ENCODE measurements at places on chromosomes 12 and 14.

- H3K36me3 ChIP-seq, result no peaks in the 10 kb centered on the region
- peaks cover 8% of the 10 kb centered on the region for H3K4me1 ChIP-seq
These were observed 498 bp downstream of the PIANP start for GRCh38 chr12:6699989-6700645.

DNA sequence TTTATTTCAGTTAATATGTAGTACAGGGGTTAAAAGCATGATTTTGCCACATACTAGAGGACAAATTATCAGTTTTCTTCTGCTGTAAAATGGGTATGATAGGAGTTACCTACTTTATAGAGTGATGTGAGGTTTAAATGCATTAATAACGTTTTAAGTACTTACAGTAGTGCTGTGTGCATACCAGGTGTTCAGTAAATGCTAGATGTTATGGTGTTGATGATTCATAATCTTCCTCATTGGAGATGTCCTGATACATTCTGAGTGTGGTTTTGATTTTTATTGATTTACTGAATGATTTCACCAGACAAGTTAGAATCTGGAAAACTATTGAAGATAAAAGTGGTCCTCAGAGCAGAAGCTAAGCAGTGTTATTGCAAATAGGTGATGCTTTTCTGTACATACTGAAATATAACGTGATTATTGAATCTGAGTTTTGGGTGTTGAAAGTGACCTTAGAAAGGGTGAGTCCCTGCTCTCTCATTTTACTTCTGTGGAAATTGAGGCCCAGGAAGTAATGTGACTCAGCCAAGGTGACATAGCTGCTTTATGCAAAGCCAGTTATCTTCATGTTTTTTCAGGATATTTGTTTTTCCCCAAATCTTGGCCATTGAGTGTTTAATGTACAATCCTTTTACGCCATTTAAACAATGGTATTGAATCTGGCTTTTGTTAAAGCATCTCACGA, 54.7 kb downstream of the VRK1 start:
- no peak overlapping the region for H3K4me3 ChIP-seq
- H3K36me3 ChIP-seq, result peaks cover 14% of the 10 kb centered on the region
- no peaks in the 10 kb centered on the region for H3K4me1 ChIP-seq
- no peak overlapping the region for H3K27ac ChIP-seq
- DNase-seq, result no peak
- H3K27me3 ChIP-seq, result no peaks in the 10 kb centered on the region

- no peaks in the 10 kb centered on the region for H3K27me3 ChIP-seq
- no peaks in the 10 kb centered on the region for H3K36me3 ChIP-seq
- peak; percentile 62 for DNase-seq
- H3K27ac ChIP-seq, result no peak overlapping the region
These were observed 13.2 kb downstream of the RPS6KA5 start for GRCh38 chr14:91047174-91047753.

DNA sequence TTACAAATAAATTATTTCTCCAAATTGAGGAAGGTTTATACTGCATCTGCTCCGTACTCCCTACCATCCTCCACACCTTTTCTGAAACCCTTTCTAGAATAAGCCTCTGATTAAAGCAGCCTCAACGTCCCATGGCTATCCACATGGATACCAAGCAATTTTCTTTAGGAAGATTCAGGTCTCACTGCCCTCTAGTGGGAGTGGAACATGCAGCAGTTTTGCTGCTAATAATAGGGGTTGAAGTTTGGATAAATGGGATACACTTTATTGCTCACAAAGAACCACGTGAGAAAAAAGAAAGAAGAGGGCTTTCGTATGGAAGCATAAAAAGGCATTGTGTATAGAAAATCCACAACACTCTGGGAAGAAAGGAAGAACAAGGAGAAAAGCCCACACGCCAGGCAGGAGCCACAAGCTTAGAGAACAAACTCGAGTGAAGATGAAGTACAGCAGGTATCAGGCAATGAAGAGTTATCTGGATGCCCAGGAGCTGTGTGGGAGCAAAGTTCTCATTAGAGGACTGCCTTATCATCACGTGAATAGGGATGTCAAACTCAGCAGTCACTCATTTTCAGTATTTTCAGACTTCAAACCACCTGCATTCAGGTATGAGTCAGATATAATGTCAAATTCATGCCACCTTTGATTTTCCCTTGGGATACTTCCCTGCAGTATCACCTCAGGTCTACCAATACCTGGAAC, 45.8 kb downstream of the CCER1 start:
- no peaks in the 10 kb centered on the region for H3K27me3 ChIP-seq
- no peak for DNase-seq
- no peak overlapping the region for H3K4me3 ChIP-seq

GRCh38 chr12:121800694-121801594, 2.9 kb upstream of the SETD1B start:
- H3K27ac ChIP-seq, result peak overlapping the region; percentile 98
- H3K27me3 ChIP-seq, result peaks cover 24% of the 10 kb centered on the region
- DNase-seq, result peak; percentile 81
- peaks cover 55% of the 10 kb centered on the region for H3K4me1 ChIP-seq
- H3K36me3 ChIP-seq, result no peaks in the 10 kb centered on the region
- H3K4me3 ChIP-seq, result peak overlapping the region; percentile 90

DNA sequence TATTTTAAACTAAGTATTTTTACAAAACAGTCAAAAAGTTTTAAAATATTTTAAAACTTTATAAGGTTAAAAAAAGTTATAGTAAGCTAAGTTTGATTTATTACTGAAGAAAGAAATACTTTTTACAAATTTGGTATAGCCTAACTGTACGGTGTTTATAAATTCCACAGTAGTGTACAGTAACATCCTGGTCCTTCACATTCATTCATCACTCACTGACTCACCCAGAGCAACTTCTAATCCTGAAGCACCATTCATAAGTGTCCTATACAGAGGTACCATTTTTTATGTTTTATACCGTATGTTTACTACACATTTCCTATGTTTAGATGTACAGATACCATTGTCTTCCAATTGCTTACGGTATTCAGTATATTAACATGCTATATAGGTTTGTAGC, 170.0 kb downstream of the KLHL28 start:
- no peaks in the 10 kb centered on the region for H3K4me1 ChIP-seq
- peaks cover 1% of the 10 kb centered on the region for H3K27me3 ChIP-seq
- no peak for DNase-seq
- H3K27ac ChIP-seq, result no peak overlapping the region
- no peaks in the 10 kb centered on the region for H3K36me3 ChIP-seq
- H3K4me3 ChIP-seq, result no peak overlapping the region

DNA sequence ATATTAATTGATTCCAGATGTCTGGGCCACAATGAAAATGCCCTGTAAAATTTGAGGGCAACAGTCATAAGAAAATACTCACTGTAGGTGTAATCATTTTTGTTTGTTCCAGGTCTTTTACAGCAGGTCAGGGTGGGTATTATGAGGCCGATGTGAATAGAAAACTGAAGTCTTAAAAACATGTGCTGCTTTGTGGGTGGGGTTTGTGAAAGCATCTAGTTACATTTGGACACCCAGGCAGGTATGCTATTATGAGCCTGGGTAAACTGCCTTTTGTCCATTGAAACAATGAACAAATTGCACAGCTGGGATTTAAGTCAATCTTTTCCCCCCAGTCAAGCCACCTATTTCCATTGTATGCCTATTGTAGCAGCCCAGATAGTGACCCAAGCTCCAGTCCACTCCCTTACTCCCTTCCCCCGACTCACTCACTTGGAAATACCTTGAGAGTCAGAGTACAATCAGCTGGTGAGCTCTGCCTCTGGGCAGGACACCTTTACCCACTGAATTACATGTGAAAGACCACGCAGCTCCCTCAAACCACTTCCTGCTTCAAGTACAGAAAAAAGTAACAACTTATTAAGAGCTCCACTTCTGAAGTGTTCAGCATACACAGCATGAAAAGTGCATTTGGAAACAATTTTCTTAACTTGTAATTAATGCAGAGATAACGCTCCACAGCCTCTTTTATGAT, 1.8 kb downstream of the IGF1 start:
- no peak overlapping the region for H3K27ac ChIP-seq
- H3K27me3 ChIP-seq, result peaks cover 2% of the 10 kb centered on the region
- no peak overlapping the region for H3K4me3 ChIP-seq
- peak; percentile 66 for DNase-seq
- peaks cover 2% of the 10 kb centered on the region for H3K4me1 ChIP-seq

GRCh38 chr12:92389466-92389865, 243.8 kb upstream of the BTG1 start:
- no peak overlapping the region for H3K4me3 ChIP-seq
- H3K36me3 ChIP-seq, result peaks cover 8% of the 10 kb centered on the region
- H3K27me3 ChIP-seq, result peaks cover 2% of the 10 kb centered on the region

GRCh38 chr14:59688224-59689170, 111.9 kb upstream of the CCDC175 start:
- H3K27me3 ChIP-seq, result peaks cover 6% of the 10 kb centered on the region
- no peak for DNase-seq
- H3K36me3 ChIP-seq, result no peaks in the 10 kb centered on the region
- H3K27ac ChIP-seq, result no peak overlapping the region

All from immature natural killer cell (primary cell).